Activated CD4-positive, alpha-beta T cell treated with anti-CD3 and anti-CD28 coated beads for 48 hours (primary cell): ENCODE measurements at places on chromosomes 16 and 17.

DNA sequence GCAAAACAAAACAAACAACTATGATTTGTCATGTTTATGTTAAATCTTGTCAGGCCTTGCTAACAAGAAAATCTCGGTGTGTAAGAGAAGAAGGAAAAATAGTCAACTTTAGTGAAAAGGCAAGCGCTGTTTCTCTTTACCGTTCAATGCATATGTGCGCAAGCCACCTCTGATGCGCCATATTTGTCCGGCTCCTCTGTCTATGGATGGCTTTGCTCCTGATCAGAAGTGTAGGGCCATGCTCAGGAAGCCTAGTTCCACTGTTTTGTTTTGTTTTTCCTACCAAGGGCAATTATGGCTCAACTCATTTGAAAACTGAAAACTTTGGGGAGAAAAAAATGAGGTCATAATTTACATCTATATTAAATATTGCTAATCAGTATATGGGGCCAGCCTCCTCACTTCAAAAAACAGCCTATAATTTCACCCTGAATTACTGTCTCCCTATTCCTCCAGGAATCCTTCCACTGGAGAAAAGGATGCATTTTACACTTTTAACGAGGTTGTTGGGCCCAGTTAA, 4.5 kb downstream of the MAF start:
- DNase-seq, result no peak

- DNase-seq, result no peak
These were observed 155.8 kb upstream of the GSE1 start for GRCh38 chr16:85457366-85457765.

- peak; percentile 92 for DNase-seq
These were observed 4.3 kb downstream of the THOC6 start for GRCh38 chr16:3027983-3028715.

GRCh38 chr17:78748730-78749317, 33.2 kb downstream of the CYTH1 start:
- DNase-seq, result peak; percentile 82

DNA sequence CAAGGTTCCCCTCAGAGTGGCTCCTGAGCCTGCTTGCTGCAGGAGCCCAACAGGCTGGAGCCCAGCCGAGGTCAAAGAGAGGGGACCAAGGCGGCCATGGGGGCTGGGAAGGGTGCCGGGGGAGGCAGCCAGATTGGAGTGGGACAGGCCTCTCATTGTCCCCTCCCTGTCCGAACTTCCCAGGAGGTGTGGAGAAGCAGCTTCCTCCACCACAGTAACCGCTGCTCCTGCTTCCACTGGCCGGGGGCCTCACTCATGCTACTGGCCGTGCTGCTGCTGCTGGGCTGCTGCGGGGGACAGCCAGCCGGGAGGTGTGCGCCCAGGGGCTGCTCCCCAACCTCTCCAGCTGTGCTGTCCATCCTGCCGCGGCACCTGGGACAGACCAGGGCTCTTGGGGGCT, 29.3 kb downstream of the TMEM94 start:
- DNase-seq, result no peak

DNA sequence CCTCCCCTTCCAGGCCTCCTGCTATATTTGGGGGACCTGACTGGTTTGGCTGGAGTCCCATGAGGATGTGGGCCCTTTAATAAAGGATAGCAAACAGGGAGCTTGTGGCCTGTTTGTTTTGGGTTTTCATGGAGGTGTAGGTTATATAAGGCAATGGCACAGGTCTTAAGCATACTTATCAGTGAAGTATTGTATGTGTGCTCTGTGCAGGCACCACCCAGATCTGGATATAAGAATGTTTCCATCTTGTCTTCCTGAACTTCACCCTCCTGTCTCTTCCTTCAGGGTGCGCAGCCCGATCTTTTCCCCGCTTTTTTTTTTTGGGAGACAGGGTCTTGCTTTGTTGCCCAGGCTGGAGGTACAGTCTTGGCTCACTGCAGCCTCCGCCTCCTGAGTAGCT, 10.6 kb downstream of the SLC52A1 start:
- no peak for DNase-seq

DNA sequence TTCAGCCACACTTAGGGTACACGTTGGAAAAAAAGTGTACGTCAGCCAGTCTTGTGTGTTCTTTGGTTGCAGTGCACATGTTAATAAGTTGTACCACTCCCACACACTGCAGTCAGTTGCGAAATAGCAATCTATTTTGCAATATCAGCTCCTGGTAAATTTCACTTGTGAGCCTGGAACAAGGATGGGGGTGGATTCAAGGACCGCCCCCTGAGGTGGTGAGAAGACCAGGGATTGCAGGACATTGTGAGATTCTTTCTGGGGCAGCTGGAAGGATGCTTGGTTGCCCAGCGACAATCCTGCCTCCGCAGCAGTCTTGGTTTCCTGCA, 78.6 kb upstream of the ZFHX3 start:
- no peak for DNase-seq

DNA sequence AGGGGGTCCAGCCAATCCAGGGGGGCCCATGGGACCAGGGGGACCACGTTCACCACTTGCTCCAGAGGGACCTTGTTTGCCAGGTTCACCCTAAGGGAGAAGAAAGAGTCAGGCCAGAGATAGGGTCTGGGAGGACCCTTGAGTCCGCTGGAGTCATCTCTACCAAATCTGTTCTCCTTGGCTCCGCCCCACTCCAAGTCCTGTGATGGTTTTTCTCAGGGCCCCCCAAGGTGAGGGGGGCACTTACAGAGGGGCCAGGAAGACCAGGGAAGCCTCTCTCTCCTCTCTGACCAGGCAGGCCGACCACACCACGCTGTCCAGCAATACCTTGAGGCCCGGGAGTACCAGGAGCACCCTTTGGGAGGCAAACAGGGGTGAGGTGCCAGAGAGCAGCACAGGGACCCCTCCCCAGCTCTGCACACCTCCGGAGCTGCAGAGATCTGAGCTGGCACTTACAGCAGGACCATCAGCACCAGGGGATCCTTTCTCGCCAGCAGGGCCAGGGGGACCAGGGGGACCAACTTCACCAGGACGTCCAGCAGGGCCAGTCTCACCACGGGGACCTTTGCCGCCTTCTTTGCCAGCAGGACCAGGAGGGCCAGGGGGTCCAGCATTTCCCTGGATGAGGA, 12.4 kb downstream of the COL1A1 start:
- DNase-seq, result no peak

GRCh38 chr16:50316848-50317630, 50.7 kb downstream of the ADCY7 start:
- DNase-seq, result no peak

- no peak for DNase-seq
These were observed 7.1 kb downstream of the ANKFN1 start for GRCh38 chr17:56160422-56160821.

DNA sequence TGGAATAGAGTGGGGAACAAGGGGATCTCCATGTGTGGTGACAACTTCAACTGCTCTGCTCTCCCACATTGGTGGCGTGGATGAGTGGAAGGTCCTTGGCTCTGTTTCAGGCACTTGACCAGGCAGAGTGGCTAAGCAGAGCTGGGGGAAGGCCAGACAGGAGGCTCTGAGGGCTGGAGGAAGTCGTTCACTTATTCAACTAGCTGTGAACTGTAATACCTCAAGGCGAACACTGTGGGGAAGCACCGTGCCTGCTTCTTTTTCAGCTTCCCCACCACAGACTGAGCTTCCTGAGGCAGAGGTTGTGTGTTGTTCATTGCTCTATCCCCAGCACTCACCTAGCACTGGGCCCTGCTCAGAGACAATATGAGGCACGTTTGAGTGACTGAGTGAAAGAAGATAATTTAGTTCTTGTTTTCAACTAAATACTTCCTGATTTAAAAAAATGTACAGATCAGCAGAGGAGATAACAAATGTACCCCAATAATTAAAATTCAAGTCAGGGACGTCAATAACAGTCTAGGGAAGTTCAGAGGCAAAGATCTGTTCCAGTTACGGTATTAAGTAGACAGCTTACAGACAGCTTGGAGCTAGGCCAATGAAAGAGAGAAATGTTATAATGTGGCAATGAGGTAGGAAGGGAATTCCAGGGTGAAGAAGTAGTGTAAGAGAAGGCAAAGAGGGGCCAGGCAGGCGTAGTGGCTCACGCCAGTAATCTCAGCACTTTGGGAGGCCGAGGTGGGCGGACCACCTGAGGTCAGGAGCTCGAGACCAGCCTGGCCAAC, 34.7 kb downstream of the MYO18A start:
- peak; percentile 76 for DNase-seq

DNA sequence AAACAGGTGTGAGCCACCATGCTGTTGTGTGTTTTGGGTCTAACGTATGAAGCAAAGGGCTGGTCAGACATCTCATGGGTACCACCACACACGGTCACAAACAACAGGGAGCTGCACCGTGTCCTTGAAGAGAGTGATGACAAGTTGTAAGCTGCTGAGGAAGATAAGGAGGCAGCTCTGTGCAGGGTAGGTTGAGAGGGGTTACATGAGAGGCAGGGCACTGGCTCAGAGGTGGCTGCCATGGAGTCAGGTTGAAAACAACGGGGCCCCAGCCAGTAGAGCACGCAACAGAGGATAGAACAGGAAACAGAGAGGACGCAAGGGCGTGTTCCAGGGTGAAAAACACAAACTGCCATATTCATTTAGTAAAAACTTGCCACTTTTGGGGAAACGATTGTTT, 52.2 kb downstream of the TRARG1 start:
- no peak for DNase-seq

GRCh38 chr16:17619261-17619660, 148.5 kb upstream of the XYLT1 start:
- DNase-seq, result no peak

DNA sequence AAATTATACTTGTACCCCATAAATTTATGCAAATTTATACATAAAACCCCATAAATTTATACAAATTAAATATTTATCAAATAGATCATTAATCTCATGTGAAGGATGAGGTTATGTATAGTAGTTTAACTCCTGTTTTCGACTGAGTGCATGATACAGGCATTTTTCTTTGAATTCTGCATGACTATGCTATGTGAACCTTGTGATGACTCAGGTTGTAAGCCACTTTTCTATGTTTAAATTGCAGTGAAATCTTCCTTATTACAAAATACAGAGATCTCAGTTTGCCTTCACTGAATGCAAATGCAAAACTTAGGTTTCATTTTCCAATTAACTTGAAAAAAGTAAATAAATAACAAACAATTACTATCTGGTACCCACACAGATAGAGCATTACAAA, 843.7 kb downstream of the CDH11 start:
- DNase-seq, result no peak

- no peak for DNase-seq
These were observed 5.2 kb downstream of the WFDC1 start for GRCh38 chr16:84299734-84300440.

DNA sequence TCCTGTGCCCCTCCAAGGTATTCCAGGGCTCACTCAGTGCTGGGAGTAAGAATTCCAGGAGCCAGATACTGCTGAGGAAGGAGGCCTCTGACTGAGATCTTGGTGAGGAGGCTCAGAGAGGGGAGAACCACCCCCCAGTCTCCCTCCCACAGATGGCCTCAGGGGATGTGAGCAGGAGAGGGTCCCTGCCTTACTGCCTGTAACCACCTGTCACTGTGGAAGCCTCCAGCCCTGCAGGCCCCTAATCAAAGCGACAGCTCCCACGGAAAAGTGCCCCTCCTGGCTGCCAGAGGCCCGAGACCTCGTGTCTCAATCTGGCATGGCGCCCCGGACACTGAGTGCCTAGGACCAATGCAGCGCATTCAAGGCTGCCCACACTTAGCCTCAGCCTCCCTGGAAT, 7.7 kb upstream of the C17orf113 start:
- DNase-seq, result no peak

DNA sequence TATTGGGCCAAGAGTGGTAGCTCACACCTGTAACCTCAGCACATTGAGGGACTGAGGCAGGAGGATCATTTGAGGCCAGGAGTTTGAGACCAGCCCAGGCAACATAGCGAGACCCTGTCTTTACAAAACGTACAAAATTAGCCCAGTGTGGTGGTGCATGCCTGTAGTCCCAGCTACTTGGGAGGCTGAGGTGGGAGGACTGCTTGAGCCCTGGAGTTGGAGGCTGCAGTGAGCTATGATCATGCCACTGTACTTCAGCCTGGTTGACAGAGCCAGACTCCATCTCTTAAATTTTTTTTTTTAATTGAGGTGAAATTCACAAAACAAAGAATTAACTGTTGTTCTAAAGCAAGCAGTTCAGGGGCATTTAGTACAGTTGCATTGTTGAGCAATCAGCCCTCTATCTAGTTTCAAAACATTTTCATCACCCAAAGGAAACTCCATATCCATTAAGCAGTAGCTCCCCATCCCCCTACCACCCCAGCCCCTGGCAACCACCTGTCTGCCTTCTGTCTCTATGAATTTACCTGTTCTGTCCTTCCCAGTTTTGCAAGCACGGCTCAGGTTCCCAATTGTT, 15.6 kb downstream of the SNX29 start:
- no peak for DNase-seq

- no peak for DNase-seq
These were observed 33.5 kb downstream of the HLF start for GRCh38 chr17:55298111-55298730.
